ENCODE measurements at places on chromosomes 16 and 17.

GRCh38 chr17:17494870-17495535, 1.2 kb downstream of the RASD1 start:
- DNase-seq = no peak

GRCh38 chr16:55250701-55251100, 73.3 kb upstream of the IRX6 start:
- no peak for DNase-seq

DNA sequence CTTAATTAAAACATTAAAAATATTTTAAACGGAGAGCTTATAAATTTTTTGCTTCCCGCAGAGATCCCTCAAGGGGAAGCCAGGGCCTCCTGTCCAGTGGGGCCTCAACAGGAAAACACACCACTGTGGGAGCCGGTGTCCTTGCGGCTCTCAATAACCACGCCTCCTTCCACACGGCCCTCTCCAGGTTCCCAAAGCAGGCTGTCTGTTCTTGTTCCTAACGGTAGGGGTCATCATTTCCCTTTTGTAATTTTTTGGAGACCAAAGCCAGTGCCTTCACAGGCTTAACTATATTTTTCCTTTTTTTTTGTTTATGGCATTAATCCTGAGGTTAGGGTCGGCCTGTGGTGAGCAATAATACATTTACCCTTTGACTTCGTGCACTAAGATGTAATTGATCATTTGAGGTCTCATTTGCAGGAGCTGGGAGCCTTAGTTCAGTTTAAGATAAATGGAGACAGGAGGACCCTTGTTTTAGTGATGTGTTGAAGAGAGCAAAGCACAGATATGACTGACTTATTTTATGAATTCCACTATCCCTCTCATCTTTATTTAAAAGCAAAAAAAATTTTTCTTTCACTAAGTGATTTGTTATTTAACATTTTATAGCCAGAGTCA, 77.5 kb upstream of the N4BP1 start:
- peak; percentile 75 for DNase-seq

- no peak for DNase-seq
Observed at GRCh38 chr16:57686577-57686976, 8.0 kb upstream of the DRC7 start.

GRCh38 chr17:82775001-82775823, 23.3 kb downstream of the TBCD start:
- peak; percentile 29 for DNase-seq

- DNase-seq = no peak
Observed at GRCh38 chr17:36885153-36885735, 52.0 kb upstream of the LHX1 start.

DNA sequence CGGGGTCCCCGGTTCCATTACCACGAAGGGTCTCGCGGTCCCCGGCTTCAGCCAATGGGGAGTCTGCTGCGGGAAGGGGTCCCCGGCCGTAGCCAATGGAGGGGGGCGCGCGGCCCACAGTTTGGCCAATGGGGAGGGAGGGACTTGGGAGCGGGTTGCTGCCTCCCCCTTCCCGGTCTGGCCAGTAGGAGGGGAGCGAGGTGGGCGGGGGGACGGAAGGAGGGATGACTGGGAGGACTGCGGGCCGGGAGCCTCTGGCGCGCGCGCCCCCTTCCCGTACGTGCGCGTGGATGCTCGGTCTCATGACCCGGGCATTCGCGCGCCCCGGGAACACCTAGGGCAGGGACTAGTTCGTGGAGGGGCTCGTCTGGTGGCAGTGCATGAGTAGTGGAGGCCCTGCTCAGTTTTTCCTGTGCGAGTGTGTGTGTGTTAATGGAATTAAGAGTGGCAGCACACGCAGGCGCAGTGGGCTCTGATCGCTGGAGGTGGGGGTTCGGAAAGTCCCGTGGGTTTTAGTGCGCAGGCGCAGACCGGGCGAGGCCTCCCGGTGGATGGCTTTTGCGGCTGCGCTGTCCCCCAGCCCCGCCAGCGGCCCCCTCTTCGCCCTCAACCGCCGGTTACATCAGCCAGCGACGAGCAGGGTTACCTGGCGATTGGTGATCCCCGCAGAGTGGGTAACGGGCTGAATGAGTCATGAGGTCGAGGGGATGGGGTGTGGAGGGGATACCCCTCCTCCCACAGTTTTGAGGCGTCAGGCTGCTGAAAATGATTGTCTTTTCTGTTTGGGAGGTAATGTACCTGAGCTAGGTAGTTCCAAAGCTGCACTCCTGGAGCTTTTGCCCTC, 1.3 kb downstream of the ATXN2L start:
- peak; percentile 98 for DNase-seq

DNA sequence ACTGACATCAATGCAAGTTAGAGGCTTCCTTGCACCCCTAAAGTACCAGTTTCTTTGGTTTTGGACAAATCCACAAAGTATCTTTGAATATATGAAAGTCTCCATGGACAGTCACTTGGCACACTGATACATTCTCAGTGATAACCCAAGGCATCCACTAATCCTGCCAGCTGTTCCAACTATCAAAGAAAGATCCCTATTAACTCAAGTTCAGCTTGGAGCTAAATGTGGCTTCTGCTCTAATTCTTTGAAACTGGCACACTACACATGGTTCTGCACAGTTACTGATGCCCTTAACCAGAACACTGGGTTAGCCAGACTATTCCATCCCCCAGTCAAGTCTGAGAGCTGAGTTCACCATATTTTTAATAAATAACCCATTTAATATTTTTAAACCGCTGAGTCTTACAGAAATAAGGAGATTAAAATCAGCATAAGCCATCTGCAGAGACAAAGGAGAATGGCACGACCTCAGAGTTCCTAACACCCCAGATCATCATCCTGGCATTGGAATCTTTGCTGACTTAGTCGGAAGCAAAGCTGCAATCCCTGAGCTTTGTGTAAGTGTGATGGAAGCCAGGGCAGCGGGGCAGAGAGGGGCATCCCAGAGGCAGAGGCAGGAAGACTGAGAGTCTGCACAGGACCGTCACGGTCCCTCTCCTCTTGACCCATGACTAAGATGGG, 6.3 kb downstream of the CACNG1 start:
- DNase-seq = peak; percentile 83

- DNase-seq = no peak
Observed at GRCh38 chr17:80397034-80397387, 18.0 kb upstream of the ENDOV start.

- no peak for DNase-seq
Observed at GRCh38 chr17:10219193-10219592, 20.8 kb upstream of the GAS7 start.
